ENCODE measurements at places on chromosomes 7 and 10. TPM values are rescaled to one million over a fixed set of nuclear protein-coding genes. Genes with fewer than 3 reads are reported as not detected.

DNA sequence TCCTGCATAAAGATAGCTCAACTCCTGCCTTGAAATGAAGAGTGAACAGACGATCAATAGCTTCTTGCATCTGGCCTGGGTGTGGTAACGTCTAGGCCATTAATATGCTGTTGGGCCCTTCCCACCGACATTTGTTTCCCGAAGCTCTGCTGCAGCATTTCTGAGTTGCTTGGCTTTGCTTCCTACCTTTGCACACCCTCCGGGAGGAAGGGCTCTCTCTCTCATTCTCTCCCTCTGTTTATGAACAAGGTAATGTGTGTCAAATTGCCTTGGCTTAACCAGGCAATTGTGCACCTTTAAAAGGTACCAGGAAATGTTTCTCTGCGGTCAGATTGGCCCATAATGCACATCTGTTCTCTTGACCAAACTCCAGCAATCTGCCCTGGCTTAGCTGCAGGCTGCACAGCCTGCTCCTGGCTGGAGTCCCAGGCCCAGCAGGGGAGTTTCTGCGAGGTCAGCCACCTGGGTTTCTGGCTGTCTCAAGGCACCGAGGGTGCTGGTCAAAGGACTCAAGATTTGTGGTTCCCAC is 223.7 kb downstream of the SNX10 start:
- no peak overlapping the region for H3K4me3 ChIP-seq
- peak; percentile 56 for DNase-seq
- no peaks in the 10 kb centered on the region for H3K36me3 ChIP-seq
- H3K4me1 ChIP-seq = peaks cover 9% of the 10 kb centered on the region

DNA sequence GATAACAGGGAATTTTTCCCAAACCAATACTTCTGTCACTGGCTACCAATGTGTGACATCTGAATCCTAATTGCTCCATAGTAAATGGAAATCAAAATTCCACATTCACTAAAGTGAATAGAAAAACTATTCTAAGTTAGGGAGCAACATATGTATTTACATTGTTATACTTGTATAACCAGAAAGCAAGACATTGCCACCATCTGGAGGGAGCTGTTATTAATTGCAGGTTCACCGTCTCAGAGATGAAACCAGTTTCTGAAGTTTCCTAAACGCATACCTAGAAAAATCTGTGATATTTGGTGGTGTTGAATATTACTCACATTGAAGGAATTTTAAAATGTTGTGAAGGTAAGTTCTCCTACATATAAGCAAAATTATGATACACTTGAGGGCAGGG is 390.1 kb downstream of the NXPH1 start:
- H3K27ac ChIP-seq = no peak overlapping the region
- no peaks in the 10 kb centered on the region for H3K27me3 ChIP-seq
- no peak for DNase-seq
- no peak overlapping the region for H3K4me3 ChIP-seq
- no peaks in the 10 kb centered on the region for H3K4me1 ChIP-seq
- H3K36me3 ChIP-seq = no peaks in the 10 kb centered on the region

The GUSB gene
- 31.5 TPM for total RNA-seq

The CASTOR2 gene
- total RNA-seq = 9.4 TPM

GRCh38 chr10:11317936-11318670 is 293.3 kb downstream of the USP6NL start:
- 0 out of 2 replicates have a peak, but pooled peaks cover 6% of the 10 kb centered on the region for H3K27me3 ChIP-seq
- H3K4me3 ChIP-seq = no peak overlapping the region
- no peaks in the 10 kb centered on the region for H3K36me3 ChIP-seq

The DPY19L1 gene
- 71.7 TPM for total RNA-seq

GRCh38 chr10:71062156-71062555 is 150.2 kb upstream of the UNC5B start:
- H3K4me1 ChIP-seq = no peaks in the 10 kb centered on the region
- DNase-seq = no peak
- no peak overlapping the region for H3K4me3 ChIP-seq
- H3K36me3 ChIP-seq = no peaks in the 10 kb centered on the region
- H3K27ac ChIP-seq = no peak overlapping the region
